ENCODE measurements at places on chromosomes 7 and 10. TPM values are rescaled to one million over a fixed set of nuclear protein-coding genes. Genes with fewer than 3 reads are reported as not detected.
A peak's percentile ranks its signal among the peaks of the same experiment; 100 is the strongest.

Gene POLR2J3
- polyA plus RNA-seq, result 6.9 TPM

DNA sequence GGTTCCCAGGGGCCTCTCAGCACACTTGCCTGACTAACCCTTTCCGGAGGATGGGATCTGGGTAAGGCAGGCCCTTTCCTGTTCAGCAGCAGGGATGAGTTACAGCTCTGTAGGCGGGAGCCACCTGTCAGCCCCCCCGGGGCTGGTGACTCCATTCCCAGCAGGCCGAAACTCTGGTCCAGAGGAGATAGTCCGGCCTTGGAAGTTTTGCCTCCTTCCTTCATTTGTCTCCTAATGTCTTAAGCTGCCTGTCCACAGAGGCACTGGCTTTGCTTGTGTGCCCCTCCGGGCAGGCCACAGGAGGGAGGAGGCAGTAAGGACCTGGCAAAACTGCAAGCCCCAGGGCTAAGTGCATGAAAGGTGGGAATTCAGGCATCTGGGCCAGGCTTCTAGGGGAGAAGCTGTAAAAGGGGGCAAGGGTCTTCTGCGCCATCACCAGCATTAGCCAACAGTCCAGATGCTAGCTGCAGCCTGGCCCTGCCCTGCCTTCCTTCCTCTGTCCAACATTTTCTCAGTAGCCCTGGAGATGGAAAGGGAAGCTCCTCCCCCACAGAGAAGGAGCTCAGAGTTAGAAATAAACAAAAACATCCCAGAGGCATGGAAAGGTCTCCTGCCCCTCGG lies 1.2 kb downstream of the ADIRF start:
- peak; percentile 70 for DNase-seq
- peaks cover 69% of the 10 kb centered on the region for H3K4me1 ChIP-seq
- peak overlapping the region; percentile 94 for H3K27ac ChIP-seq
- peak overlapping the region; percentile 59 for H3K4me3 ChIP-seq

Gene MAD1L1
- polyA plus RNA-seq, result 28.7 TPM

GRCh38 chr10:35451151-35452016 lies 115.1 kb downstream of the CCNY start:
- H3K4me1 ChIP-seq, result peaks cover 90% of the 10 kb centered on the region
- DNase-seq, result no peak
- H3K27ac ChIP-seq, result peak overlapping the region; percentile 35
- no peak overlapping the region for H3K4me3 ChIP-seq

GRCh38 chr10:78462176-78462575 lies 428.5 kb downstream of the RPS24 start:
- DNase-seq, result peak; percentile 16
- H3K4me3 ChIP-seq, result no peak overlapping the region
- no peaks in the 10 kb centered on the region for H3K4me1 ChIP-seq
- H3K27me3 ChIP-seq, result no peaks in the 10 kb centered on the region
- no peaks in the 10 kb centered on the region for H3K36me3 ChIP-seq
- H3K27ac ChIP-seq, result no peak overlapping the region

Gene PLEKHS1
- polyA plus RNA-seq, result 1.1 TPM

DNA sequence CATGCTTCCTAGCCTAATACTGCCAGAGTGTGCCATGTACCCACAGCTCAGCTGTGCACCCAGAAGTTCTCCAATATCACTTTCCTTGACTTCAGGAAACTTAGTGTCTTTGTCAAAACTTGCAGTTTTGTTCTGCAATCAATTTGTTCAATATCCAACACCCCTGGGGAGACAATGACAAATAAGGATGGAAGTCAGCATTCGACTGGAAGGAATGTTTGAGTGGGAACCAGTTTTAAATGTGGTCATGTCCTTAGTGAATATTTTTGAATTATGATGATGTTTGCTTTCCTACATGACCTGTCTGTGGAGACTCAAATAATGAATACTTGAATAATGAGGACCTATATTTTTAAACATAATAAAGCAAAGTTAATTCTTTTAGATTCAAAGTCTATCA lies 112.0 kb downstream of the ANK3 start:
- no peak overlapping the region for H3K4me3 ChIP-seq
- H3K4me1 ChIP-seq, result peaks cover 4% of the 10 kb centered on the region
- H3K27ac ChIP-seq, result no peak overlapping the region
- H3K27me3 ChIP-seq, result no peaks in the 10 kb centered on the region
- no peak for DNase-seq

GRCh38 chr7:28088901-28089714 lies 91.5 kb downstream of the JAZF1 start:
- H3K4me3 ChIP-seq, result no peak overlapping the region
- no peaks in the 10 kb centered on the region for H3K27me3 ChIP-seq
- H3K27ac ChIP-seq, result no peak overlapping the region
- H3K4me1 ChIP-seq, result peaks cover 27% of the 10 kb centered on the region
- H3K36me3 ChIP-seq, result no peaks in the 10 kb centered on the region
- no peak for DNase-seq

- DNase-seq, result no peak
- H3K4me1 ChIP-seq, result no peaks in the 10 kb centered on the region
- no peak overlapping the region for H3K27ac ChIP-seq
- H3K27me3 ChIP-seq, result no peaks in the 10 kb centered on the region
- no peak overlapping the region for H3K4me3 ChIP-seq
Observed at GRCh38 chr10:111265341-111265740, 188.5 kb downstream of the ADRA2A start.

DNA sequence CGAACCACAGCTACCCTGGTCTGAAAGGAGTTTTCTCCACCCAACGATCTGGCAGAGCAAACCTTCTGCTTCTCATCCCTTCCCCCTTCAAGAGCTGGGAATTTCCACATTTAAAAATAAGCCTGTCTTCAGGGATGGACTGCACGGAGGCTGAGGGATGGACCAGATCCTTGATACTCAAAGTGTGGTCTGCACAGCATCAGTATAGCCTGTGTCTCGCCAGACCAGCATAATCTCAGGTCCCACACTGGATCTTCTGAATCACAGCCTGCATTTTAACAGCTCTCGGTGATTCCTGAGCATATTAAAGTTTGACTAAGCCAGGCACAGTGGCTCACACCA lies 7.1 kb downstream of the KCNMA1 start:
- H3K27me3 ChIP-seq, result no peaks in the 10 kb centered on the region
- DNase-seq, result no peak
- no peaks in the 10 kb centered on the region for H3K36me3 ChIP-seq
- H3K4me3 ChIP-seq, result no peak overlapping the region
- peak overlapping the region; percentile 20 for H3K27ac ChIP-seq

- no peak overlapping the region for H3K4me3 ChIP-seq
- no peaks in the 10 kb centered on the region for H3K36me3 ChIP-seq
- no peaks in the 10 kb centered on the region for H3K4me1 ChIP-seq
- no peak overlapping the region for H3K27ac ChIP-seq
- peak; percentile 52 for DNase-seq
Observed at GRCh38 chr10:8221451-8221850, 167.0 kb downstream of the GATA3 start.

GRCh38 chr7:27398851-27399250 lies 156.2 kb downstream of the EVX1 start:
- H3K36me3 ChIP-seq, result no peaks in the 10 kb centered on the region
- no peaks in the 10 kb centered on the region for H3K27me3 ChIP-seq
- no peak for DNase-seq
- no peak overlapping the region for H3K4me3 ChIP-seq
- no peak overlapping the region for H3K27ac ChIP-seq

Gene EPHA1
- polyA plus RNA-seq, result 25.9 TPM

- H3K4me3 ChIP-seq, result no peak overlapping the region
- no peak for DNase-seq
- H3K27me3 ChIP-seq, result no peaks in the 10 kb centered on the region
- H3K27ac ChIP-seq, result no peak overlapping the region
- no peaks in the 10 kb centered on the region for H3K4me1 ChIP-seq
- H3K36me3 ChIP-seq, result peaks cover 24% of the 10 kb centered on the region
Observed at GRCh38 chr7:70775570-70776156, 356.3 kb upstream of the GALNT17 start.

- peaks cover 18% of the 10 kb centered on the region for H3K4me1 ChIP-seq
- no peak overlapping the region for H3K27ac ChIP-seq
- no peaks in the 10 kb centered on the region for H3K27me3 ChIP-seq
- DNase-seq, result no peak
- no peaks in the 10 kb centered on the region for H3K36me3 ChIP-seq
Observed at GRCh38 chr7:33186192-33186591, 56.8 kb downstream of the BBS9 start.

- H3K4me1 ChIP-seq, result peaks cover 22% of the 10 kb centered on the region
- H3K27me3 ChIP-seq, result no peaks in the 10 kb centered on the region
- peak overlapping the region; percentile 78 for H3K27ac ChIP-seq
- no peaks in the 10 kb centered on the region for H3K36me3 ChIP-seq
Observed at GRCh38 chr10:103911021-103911459, 6.9 kb downstream of the STN1 start.

Gene PAPOLB
- not detected for polyA plus RNA-seq

- H3K4me1 ChIP-seq, result peaks cover 28% of the 10 kb centered on the region
- H3K27me3 ChIP-seq, result no peaks in the 10 kb centered on the region
- H3K4me3 ChIP-seq, result no peak overlapping the region
- H3K36me3 ChIP-seq, result no peaks in the 10 kb centered on the region
Observed at GRCh38 chr7:101684983-101685330, 55.9 kb upstream of the MYL10 start.

- DNase-seq, result no peak
- no peaks in the 10 kb centered on the region for H3K4me1 ChIP-seq
- no peaks in the 10 kb centered on the region for H3K27me3 ChIP-seq
- H3K36me3 ChIP-seq, result peaks cover 59% of the 10 kb centered on the region
Observed at GRCh38 chr10:67969875-67970274, 85.4 kb downstream of the SIRT1 start.

GRCh38 chr7:144818511-144818910 lies 17.3 kb downstream of the TPK1 start:
- no peak overlapping the region for H3K27ac ChIP-seq
- no peak overlapping the region for H3K4me3 ChIP-seq
- H3K36me3 ChIP-seq, result no peaks in the 10 kb centered on the region
- no peaks in the 10 kb centered on the region for H3K27me3 ChIP-seq
- H3K4me1 ChIP-seq, result peaks cover 5% of the 10 kb centered on the region

DNA sequence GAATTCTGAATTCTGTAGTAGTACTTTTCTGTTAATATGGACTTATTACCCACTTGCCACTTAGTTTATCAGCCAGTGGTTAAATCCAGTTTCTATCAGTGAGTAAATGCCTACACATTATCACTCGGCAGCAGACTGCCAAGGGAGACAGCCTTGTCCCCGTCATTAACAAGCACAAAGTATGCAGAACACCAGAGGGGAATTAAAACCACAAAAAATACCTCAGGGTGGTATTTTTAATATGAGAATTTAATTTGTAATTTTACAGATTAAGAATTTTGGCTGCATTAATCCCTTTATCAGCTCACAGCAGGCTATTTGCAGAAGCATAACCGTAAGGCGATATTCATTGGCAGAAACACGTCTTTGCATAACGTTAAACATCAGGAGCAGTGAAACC lies 150.0 kb upstream of the FZD1 start:
- no peak overlapping the region for H3K4me3 ChIP-seq
- no peaks in the 10 kb centered on the region for H3K27me3 ChIP-seq
- DNase-seq, result no peak
- no peaks in the 10 kb centered on the region for H3K36me3 ChIP-seq

Gene OPN1SW
- polyA plus RNA-seq, result not detected

Gene GPNMB
- 6.1 TPM for polyA plus RNA-seq

Gene ZNF503
- 10.5 TPM for polyA plus RNA-seq

- no peak overlapping the region for H3K4me3 ChIP-seq
- no peaks in the 10 kb centered on the region for H3K27me3 ChIP-seq
- no peak for DNase-seq
- no peaks in the 10 kb centered on the region for H3K36me3 ChIP-seq
- H3K27ac ChIP-seq, result no peak overlapping the region
Observed at GRCh38 chr10:15419279-15419874, 48.3 kb upstream of the FAM171A1 start.

- no peak overlapping the region for H3K27ac ChIP-seq
- no peaks in the 10 kb centered on the region for H3K36me3 ChIP-seq
- no peak overlapping the region for H3K4me3 ChIP-seq
Observed at GRCh38 chr7:91657483-91658071, 222.9 kb downstream of the MTERF1 start.

DNA sequence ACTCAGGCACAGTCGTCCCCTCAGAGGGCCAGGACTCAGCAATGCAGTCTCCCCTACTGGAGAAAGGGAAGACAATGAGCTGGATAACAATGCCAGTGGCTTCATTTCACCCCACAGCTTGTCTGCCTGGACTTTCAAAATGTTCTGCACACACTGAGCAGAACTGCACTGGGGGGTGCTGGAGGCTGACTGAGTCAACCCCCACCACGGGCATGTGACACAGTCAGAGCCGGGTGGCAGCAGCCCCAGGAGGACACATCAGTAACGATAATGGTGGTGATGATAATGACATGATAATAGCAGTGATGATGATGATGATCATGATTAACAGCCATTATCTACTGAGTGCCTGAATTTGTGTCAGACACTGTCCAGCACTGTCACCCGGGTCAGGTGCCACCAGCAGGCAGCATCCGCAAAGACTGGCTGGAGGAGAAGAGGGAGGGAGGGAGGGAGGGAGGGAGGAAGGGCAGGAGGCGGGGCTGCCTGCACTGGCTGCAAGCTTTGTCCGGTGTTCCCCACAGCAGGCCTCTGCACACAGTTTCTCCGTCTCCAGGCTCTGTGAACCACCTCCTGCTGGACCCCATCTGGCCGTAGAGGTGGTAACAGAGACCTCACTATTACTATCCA lies 67.4 kb downstream of the PLXNA4 start:
- H3K27me3 ChIP-seq, result no peaks in the 10 kb centered on the region

DNA sequence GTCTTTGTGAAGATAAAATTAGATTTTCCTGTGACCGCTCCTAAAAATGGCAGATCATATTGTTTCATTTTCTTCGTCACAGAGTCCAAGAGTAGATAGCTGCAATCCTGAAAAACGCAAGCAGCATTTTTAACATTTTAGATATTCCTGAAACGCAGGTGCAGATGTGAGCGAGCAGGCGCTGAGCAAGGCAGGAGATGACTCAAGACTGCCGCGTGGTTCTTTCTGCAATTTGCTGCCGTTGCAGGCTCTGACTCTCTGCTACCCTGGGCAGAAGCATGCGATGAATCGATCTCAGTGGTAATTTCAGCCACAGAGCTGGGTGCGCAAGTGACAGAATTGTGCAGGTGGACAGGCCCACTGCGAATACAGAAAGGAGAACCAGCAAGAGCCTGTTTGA lies 331.9 kb downstream of the ACTR3B start:
- no peaks in the 10 kb centered on the region for H3K27me3 ChIP-seq
- no peak overlapping the region for H3K27ac ChIP-seq
- no peak overlapping the region for H3K4me3 ChIP-seq
- no peaks in the 10 kb centered on the region for H3K36me3 ChIP-seq
- H3K4me1 ChIP-seq, result no peaks in the 10 kb centered on the region

Gene SLC18A3
- 0.20 TPM for polyA plus RNA-seq

DNA sequence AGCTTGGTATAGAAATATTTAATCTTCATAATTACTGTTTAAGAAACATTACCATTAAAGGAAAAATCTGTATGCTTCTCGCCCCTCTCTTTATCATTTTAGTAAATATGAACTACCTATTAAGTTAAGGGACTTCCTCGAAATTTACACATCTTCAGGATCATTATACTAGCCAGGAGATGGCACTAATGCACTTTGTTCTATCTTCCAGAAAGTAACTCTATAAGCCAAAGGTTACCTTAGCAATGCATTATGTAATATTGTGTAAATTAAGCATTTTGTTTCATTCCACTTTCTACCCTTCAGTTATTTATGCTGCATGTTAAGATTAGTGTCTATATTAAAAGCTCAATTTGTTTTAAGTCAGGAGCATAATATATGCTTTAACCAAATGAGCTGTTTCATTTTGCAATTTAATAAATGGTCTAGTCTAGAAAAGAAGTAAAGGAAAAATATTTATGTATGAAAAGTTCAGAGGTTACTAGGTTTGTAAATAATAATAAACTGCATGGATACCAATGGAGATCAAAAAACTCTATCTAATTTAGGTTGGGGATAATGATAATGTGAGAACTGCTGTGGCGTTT lies 128.5 kb downstream of the ANKRD7 start:
- no peak overlapping the region for H3K27ac ChIP-seq
- H3K36me3 ChIP-seq, result no peaks in the 10 kb centered on the region
- no peak overlapping the region for H3K4me3 ChIP-seq
